ENCODE measurements at places on chromosomes 11 and 22. TPM values are rescaled to one million over a fixed set of nuclear protein-coding genes. Genes with fewer than 3 reads are reported as not detected.

GRCh38 chr11:86938900-86939880 lies 16.0 kb downstream of the FZD4 start:
- no peak for DNase-seq
- H3K27ac ChIP-seq = peak overlapping the region; percentile 75
- peaks cover 31% of the 10 kb centered on the region for H3K4me1 ChIP-seq
- no peaks in the 10 kb centered on the region for H3K36me3 ChIP-seq

DNA sequence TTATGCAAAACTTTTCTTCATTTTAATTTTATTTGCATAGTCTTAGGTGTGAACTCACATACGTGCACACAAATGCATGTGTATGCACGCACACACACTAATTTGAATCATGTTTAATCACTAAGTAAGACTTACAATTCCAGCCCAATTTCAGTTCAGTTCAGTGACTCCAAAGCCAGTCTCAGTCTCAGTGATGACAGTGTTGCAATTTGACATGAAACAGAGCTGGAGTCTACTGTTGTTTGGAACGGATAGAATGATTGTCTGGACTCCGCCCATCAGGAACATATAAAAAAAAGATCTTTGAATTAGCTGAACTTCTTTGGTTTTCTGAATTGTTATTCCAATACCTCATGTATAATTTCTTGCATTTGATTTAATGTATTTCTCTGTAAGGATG lies 14.9 kb upstream of the OR51S1 start:
- H3K27me3 ChIP-seq = no peaks in the 10 kb centered on the region
- no peak overlapping the region for H3K27ac ChIP-seq
- no peaks in the 10 kb centered on the region for H3K36me3 ChIP-seq
- H3K4me1 ChIP-seq = no peaks in the 10 kb centered on the region
- DNase-seq = no peak

OSBPL5 gene
- total RNA-seq = 22.3 TPM

ZP1 gene
- not detected for total RNA-seq

DNA sequence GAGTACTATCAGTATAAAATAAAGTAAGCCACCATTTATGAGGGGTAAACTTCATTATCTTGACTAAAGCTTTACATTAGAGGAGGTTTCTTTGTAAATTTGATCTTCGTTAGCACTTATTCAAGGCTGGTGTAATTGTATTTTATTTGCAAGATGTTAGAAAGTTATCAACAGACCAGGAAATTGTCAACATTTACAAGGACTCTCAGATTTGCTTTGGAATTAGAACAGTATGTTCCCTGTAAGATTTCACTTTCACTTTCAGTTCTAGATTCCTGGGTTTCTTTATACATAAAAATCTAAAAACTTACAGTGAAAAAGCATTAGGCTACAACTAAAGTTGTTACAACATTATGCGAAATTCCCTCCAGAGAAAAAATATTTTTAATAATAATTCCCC lies 4.6 kb upstream of the BIRC3 start:
- no peak for DNase-seq
- H3K27me3 ChIP-seq = no peaks in the 10 kb centered on the region
- H3K4me3 ChIP-seq = no peak overlapping the region
- H3K4me1 ChIP-seq = peaks cover 37% of the 10 kb centered on the region
- H3K36me3 ChIP-seq = no peaks in the 10 kb centered on the region

RPS25 gene
- total RNA-seq = 824 TPM

OR52H1 gene
- total RNA-seq = 0.78 TPM

DNA sequence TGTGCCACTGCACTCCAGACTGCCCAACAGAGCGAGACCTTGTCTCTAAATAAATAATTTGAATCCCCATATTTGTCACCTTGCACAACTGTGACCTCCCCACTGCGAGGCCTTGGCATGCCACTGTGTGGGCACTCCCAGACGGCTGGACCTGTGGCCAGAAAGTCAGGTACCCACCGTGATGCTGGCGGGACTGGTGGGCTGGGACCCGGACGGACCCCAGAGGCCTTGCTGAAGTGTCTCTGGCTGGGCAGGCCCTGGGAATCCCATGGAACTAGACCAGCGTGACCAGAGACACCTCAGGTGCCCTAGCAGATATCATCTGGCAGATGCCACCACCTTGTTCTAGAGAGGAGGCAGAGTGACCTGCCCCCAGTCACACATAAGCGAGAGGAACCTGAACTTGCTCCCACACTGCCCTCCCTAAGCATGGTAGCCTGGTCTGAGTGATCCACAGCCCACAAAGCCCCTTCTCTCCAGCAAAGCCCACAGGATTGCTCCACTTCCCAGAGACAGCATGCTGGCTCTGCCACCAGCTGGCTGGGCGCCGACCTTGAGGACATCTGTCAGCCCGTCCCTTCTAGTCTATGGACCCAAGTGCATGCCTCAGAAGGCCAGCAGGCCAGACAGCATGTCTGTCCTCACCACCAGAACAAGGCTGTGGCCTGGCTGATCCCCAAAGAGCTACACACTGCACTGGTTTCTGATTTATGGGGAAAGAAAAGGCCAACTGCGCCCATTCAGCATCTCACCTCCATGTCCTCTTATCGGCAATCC lies 9.5 kb downstream of the MACROD1 start:
- no peak overlapping the region for H3K27ac ChIP-seq
- no peaks in the 10 kb centered on the region for H3K27me3 ChIP-seq
- H3K36me3 ChIP-seq = no peaks in the 10 kb centered on the region
- DNase-seq = no peak
- H3K4me3 ChIP-seq = no peak overlapping the region

DNA sequence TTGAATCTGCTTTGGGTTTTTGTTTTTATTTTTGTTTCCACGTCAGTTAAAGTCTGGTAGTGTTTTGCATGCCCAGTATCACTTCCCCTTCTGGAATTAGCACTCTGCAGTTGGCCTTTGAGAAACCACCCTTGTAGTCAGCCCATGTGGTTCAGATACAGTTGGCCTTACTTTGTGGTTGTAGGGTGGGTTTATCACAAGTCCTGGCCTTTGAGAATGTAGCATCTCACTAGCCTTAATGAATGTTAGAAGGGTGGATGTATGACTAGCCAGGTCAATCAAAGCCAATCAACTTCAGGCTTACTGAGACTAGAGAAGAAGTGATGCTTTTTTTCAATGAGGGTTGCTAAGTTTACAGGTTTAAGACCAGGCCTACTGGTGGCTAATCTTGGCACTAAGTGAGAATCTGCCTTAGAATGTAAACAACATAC lies 19.8 kb downstream of the ARL14EP start:
- H3K4me1 ChIP-seq = no peaks in the 10 kb centered on the region
- H3K4me3 ChIP-seq = no peak overlapping the region
- no peak overlapping the region for H3K27ac ChIP-seq
- H3K36me3 ChIP-seq = no peaks in the 10 kb centered on the region
- H3K27me3 ChIP-seq = no peaks in the 10 kb centered on the region

DNA sequence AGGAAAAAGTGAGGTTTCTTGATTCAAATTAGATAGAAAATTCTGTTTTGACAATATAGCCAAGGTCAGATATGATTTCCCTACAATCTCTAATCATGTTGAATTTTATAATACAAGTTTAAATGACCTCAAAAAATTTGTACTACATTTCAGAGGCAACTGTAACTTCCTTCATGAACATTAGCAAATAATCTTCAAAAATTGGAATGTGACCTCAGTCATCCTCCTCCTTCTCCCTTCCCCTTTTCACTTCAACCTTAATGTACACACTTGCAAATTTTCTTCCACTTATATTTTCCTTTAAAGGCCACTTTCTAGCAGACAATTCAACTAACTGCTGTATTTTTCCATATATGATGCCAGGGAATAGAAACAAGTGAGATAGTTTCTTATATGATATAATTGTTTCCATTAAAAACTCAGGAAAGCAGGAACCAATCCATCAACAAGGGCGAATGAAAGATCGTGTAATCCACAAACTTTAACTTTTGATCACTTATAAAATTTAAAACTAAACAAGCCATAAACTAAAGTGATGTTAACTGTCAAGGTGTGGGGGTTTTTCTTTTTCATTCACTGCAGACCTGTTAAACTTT lies 60.3 kb downstream of the MAML2 start:
- H3K4me3 ChIP-seq = no peak overlapping the region
- no peak for DNase-seq
- H3K36me3 ChIP-seq = no peaks in the 10 kb centered on the region
- H3K27me3 ChIP-seq = no peaks in the 10 kb centered on the region
- no peak overlapping the region for H3K27ac ChIP-seq

CCDC116 gene
- not detected for total RNA-seq

ABCC8 gene
- 42.5 TPM for total RNA-seq

- H3K4me1 ChIP-seq = peaks cover 7% of the 10 kb centered on the region
- H3K27me3 ChIP-seq = no peaks in the 10 kb centered on the region
- H3K4me3 ChIP-seq = no peak overlapping the region
- DNase-seq = no peak
These were observed 12.3 kb downstream of the BLID start for GRCh38 chr11:122103726-122104125.

CABP4 gene
- 3.1 TPM for total RNA-seq

GRCh38 chr22:22215659-22216449 lies 28.7 kb upstream of the VPREB1 start:
- H3K4me3 ChIP-seq = no peak overlapping the region
- no peaks in the 10 kb centered on the region for H3K27me3 ChIP-seq
- DNase-seq = no peak

GRCh38 chr11:299081-299891 lies at the start of gene IFITM5:
Gene IFITM5 (minus strand): TSS chr11:299526. CDS start chr11:299490, 36 bp downstream.
- H3K36me3 ChIP-seq = peaks cover 3% of the 10 kb centered on the region
- peaks cover 57% of the 10 kb centered on the region for H3K4me1 ChIP-seq
- no peak within 1 kb of the TSS for H3K27ac ChIP-seq

DNA sequence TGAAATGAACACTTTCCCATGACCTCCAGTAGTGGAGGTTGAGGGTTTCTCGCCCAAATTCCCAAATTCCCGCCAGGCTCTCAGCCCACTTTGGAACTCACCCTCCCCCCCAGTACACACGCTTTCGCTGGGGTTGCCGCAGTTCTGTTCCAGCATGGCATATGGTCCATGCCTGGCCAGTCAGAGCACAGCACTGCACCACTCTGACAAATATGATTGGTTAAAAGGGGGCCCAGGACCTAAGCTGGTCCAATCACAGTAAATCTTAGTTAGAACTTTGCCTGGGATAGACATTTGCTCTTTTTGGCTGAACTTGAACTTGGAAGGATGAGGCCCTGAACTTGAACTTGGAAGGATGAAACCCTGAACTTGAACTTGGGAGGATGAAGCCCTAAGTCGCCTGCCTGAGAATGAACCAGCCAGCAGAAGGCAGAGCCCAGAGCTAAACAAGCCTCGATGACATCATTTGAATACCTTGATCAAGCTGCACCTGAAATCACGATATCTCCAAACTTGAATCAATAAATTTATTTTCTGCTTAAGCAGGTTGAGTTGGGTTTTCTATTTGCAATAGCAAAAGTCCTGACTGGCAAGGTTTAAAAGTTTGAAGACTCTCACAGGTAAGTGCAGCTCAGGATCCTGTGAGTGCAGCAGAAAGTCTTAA lies 12.6 kb upstream of the SSTR3 start:
- H3K27ac ChIP-seq = no peak overlapping the region
- no peak overlapping the region for H3K4me3 ChIP-seq
- H3K36me3 ChIP-seq = no peaks in the 10 kb centered on the region
- DNase-seq = no peak
- no peaks in the 10 kb centered on the region for H3K27me3 ChIP-seq
- peaks cover 4% of the 10 kb centered on the region for H3K4me1 ChIP-seq

OR52I1 gene
- not detected for total RNA-seq

NECTIN1 gene
- 7.3 TPM for total RNA-seq

MCAM gene
- total RNA-seq = 205 TPM

NLRX1 gene
- total RNA-seq = 9.3 TPM

TIMP3 gene
- 280 TPM for total RNA-seq

MRGPRF gene
- 4.7 TPM for total RNA-seq

RHOD gene
- total RNA-seq = 33.5 TPM

GRCh38 chr11:47132490-47132889 lies 44.2 kb downstream of the ARFGAP2 start:
- H3K36me3 ChIP-seq = no peaks in the 10 kb centered on the region
- no peak overlapping the region for H3K27ac ChIP-seq
- DNase-seq = peak; percentile 71
- H3K4me1 ChIP-seq = peaks cover 61% of the 10 kb centered on the region

PRODH gene
- 1.0 TPM for total RNA-seq

MMP8 gene
- not detected for total RNA-seq

B4GAT1 gene
- 17.8 TPM for total RNA-seq

- no peaks in the 10 kb centered on the region for H3K36me3 ChIP-seq
- no peak overlapping the region for H3K4me3 ChIP-seq
- H3K4me1 ChIP-seq = no peaks in the 10 kb centered on the region
- H3K27me3 ChIP-seq = no peaks in the 10 kb centered on the region
These were observed 721.4 kb downstream of the FAM181B start for GRCh38 chr11:82012276-82012675.

DNA sequence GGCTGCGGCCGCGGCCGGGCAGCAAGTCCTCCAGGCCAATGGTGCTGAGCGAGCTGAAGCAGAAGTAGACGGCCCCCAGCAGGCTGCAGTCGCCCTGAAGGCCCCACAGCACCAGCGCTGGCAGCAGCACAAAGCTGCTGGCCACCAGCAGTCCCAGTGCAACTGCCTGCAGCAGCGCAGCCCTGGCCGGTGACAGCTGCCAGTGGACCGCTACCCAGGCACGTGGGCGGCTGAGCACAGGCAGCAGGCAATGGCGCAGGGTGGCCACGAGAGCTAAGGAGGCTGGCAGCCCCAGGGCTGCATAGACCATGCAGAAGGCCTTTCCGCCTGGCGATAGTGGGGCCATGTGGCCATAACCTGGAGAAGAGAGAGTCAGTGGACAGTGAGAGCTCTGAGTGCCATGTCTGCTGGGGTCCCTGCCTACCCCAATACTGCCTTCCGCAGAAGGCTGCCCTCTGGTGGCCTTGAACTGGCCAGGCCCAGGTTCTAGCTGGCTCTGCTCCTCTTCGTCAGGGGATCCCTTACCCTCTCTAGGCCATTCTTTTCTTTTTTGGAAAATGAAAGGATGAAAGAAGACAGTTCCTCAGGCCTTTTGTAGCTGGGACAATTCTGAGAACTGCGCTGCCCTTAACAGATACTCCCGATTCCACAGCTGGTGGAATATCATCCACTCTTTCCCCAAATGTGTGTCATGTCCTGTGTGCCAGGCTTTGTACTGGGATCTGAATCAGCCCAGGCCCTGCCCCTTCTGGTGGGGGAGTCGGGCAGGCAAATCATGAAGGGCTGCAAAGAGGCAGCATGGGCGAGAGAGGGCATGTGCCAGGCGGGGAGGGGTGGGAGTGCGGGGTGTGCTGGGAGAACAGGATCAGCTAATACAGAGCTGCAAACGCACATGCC lies 1.8 kb downstream of the KCNK7 start:
- no peak overlapping the region for H3K27ac ChIP-seq
- no peaks in the 10 kb centered on the region for H3K27me3 ChIP-seq
- DNase-seq = peak; percentile 34
- H3K4me1 ChIP-seq = peaks cover 17% of the 10 kb centered on the region
- no peak overlapping the region for H3K4me3 ChIP-seq

TSPAN18 gene
- total RNA-seq = 3.0 TPM

DNA sequence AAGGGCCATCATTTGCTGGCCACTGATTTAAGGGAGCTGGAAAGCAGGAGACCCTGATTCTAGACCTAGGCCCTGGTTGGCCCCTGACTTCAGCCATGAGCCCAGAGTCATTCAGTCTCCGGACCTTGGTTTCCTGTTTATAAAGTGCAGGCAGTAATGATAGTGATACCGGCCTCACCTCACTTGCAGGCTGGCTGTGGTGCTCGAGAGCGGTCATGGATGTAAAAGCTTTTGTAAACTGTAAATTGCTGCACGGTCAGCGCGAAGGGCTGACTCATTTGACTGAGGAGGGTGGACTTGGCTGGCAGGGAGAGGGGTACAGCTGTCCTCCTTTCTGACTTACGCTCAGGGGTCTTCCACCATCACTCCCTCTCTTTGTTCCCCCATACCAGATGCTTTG lies 37.4 kb downstream of the FBLN1 start:
- no peak overlapping the region for H3K27ac ChIP-seq
- H3K27me3 ChIP-seq = no peaks in the 10 kb centered on the region
- no peak overlapping the region for H3K4me3 ChIP-seq
- H3K4me1 ChIP-seq = no peaks in the 10 kb centered on the region
- no peak for DNase-seq
- H3K36me3 ChIP-seq = no peaks in the 10 kb centered on the region
